Osteoblast (primary cell): ENCODE measurements at places on chromosomes 1 and 21. TPM values are rescaled to one million over a fixed set of nuclear protein-coding genes. Genes with fewer than 3 reads are reported as not detected.

Gene F5
- not detected in 2 replicates for total RNA-seq

DNA sequence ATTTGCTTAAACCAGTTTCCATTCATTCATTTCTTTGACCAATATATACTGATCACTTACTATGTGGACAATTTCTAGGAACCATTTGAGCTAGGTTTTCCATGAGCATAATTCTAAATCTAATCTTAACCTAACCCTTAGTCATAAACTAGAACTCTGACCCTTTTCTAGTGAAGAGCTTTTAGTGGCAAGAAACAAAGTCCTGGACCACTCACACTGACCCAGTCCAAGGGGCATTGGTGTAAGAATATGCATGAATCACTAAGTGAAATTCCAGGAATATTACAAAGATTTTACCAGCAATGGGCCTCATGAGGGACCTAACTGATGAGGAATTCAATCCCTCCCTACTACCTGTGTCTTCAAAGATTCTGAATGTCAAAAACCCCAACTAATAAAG lies 40.6 kb upstream of the SLC2A1 start:
- DNase-seq = peak; percentile 65

DNA sequence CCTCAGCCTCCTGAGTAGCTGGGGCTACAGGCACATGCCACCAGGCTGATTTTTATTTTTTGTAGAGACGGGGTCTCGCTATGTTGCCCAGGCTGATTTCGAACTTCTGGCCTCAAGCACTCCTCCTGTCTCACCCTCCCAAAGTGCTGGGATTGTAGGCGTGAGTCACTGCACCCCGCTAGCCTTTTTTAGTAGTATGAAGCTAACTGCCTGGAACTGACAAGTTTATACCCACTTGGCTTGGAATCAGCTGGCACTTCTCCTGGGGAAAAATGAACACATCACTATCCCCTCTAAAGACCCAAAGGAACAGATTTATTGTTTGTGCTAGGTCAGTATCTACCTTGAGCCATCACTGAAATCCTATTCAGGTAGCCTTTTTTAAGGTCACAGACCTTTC lies 19.0 kb downstream of the TMEM63A start:
- peak; percentile 82 for DNase-seq

GRCh38 chr1:54889132-54889725 lies 2.2 kb upstream of the DHCR24 start:
- DNase-seq = no peak

Gene PTCH2
- total RNA-seq = 0.29 and 0.36 TPM in 2 replicates

DNA sequence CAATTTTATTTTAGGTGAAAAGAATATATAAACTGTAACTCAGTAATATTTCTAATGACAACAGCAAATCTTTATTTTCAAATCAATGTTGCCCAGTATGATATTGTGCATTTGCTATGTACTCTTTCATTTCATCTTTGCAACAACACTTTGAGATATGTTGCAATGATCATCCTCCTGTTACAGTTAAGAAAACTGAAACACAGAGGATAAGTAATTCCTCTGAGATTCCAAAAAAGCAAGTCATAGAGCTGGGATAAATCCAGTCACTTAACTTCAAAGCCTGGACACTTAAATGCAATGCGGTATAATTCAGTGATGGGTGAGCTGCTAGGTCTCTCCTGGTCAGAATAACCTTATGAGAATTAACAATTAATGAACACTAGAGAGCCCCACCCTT lies 48.6 kb upstream of the EXO1 start:
- DNase-seq = peak; percentile 37

Gene SUMO3
- total RNA-seq = 80.7 and 82.8 TPM in 2 replicates

DNA sequence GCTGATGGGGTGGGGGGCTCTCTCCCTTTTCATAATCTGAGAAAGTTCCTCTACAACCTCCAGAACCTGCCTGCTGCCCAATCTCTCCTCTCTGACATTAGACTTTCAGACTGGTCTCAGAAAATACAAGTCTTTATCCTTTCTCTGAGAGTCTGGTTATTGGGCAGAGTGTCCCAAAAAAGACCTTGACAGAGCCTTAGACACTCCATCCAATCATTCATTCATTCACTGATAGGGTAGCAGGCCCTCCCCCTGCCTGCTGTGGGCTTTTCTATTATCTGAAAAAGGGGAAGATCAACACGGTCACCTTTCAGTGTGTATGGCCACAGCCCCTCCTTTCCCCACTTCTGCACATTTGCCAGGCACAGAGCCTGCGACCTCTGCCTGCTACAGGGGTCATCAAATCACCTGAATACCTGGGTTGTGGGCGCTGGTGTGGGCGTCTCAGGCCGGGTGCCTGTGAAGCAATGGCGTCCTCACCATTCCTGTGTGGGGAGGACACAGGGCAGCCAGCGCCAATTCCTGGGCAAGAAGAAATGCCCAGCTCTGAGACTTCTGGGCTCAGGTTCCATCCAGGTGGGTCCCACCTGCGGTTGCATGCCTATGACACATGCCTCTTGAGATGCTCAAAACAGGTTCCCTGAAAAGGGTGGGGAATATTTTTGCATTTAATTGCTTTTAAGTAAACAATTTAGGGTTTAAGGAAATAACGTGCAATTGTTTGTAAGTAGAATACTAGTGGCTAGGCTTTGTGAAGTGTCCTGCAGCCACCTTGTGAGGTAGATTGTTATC lies 52.8 kb downstream of the ELK4 start:
- peak; percentile 41 for DNase-seq

DNA sequence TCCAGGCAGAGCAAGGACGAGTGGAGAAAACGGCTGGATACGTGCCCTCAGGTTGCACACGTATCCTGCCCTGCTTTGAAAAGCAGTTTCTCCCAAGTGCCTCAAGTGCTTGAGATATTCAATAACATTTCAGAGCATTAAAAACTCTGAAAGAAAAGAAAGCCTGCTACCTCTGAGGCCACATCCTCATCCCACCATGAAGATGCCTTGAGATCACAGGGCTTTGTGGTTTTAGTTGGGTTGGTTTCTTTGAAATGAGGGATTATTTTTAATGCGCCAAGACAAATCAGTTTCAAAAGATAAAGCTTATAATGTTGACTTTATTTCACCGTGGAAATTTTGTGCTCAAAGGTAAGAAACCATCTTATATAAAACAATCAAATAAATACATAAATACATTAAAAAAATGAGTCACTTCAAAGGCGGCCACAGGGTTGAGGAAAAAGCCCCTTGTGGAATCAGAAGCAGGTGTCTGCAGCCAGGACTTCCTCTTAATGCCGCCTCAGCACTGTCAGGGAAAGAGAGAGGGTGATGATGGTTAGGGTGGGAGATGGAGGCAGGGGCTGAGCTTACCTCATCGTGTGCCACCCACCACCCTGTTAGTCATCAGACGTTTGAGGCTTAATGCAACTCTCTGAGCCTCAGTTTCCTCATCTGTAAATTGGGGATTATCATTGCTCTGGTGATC lies 1.4 kb downstream of the NPPB start:
- peak; percentile 49 for DNase-seq

Gene ZNF436
- 32.4 and 32.9 TPM in 2 replicates for total RNA-seq

- peak; percentile 90 for DNase-seq
These were observed 650 bp downstream of the PCNX2 start for GRCh38 chr1:233294913-233295236.

DNA sequence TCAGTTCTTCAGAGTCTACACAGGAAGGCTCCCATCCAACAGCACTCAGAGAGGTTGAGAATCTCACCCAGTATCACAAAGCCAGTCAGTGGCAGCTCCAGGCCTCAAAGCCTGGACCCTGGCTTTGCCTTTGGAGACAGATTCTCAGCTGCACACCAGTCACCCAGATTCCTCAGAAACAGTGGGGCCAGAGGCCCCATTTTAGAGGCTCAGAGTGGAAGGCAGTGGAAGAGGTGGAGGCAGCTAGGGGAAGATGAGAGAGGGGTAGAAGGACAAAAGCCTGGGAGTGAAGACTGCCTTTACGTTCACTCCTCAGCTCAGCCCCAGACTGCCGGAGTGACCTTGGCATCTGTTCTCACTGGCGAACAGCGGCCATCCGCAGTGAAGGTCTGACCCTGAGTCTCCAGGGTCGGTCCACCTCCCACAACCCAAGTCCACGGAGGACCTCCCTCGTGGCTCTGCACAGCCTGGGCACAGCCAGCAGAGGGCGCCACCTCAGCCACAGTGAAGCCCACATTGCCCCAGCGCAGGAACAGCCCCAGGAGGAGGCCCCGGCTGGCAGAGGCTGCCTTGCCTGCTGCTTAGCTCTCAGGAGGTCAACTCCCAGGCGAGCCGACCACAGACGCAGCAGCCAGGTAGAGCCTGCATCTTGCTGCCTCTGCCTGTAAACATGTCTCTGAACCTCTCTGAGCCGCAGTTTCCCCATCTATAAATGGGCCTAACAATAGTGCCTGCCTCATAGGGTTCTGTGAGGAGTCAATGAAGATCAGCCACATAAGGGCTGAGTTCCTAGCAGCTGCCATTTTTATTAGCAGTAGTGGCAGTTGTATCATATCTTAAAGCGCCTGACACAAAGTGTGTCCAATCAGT lies 5.9 kb upstream of the FNDC5 start:
- DNase-seq = peak; percentile 97

GRCh38 chr1:25754470-25755181 lies 45.4 kb upstream of the SELENON start:
- DNase-seq = peak; percentile 74

DNA sequence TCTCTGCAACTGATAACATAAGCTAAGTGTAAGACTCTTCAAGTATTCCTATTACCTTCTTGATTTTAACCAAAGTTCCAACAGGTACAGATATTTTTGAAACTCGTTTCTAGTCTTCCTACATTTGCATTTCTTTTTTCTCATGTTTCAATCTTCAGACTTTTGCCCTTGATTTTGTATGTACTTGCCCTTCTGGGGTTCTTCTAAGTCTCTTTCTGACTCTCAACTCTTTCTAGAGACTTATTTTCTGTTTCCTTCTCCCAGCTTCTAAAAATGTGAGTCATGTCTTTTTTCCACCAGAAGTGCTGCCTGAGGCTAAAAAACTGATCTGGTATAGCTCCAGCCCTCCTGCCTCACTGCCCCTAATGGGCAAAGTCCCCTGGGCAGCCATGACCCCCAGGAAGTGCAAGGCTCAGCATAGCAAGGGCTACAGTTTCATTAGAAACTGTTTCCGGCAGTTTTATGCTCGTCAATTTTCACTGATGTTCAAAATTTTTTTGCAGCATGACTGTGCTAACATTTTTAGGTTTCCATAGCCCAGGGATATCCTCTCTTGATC lies 265.9 kb downstream of the SEC16B start:
- no peak for DNase-seq

DNA sequence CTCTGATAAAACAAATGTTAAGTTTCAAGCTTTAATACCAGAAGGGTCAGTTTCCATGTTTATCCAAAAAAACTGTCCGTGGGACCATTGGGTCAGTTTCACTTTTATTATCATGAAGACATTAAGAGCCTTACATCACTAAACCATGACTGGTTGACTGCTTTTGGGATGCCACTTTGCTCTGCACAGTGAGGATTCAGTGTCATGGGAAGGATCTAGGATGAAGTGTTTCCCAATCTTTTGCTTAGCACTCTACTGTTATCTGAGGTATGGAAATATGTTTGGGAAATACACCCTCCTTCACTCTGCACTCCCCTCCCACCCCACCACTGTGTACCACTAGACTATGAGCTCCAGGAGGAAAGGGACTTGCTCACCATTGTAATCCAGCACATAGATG lies 16.3 kb downstream of the RPS6KC1 start:
- peak; percentile 29 for DNase-seq

DNA sequence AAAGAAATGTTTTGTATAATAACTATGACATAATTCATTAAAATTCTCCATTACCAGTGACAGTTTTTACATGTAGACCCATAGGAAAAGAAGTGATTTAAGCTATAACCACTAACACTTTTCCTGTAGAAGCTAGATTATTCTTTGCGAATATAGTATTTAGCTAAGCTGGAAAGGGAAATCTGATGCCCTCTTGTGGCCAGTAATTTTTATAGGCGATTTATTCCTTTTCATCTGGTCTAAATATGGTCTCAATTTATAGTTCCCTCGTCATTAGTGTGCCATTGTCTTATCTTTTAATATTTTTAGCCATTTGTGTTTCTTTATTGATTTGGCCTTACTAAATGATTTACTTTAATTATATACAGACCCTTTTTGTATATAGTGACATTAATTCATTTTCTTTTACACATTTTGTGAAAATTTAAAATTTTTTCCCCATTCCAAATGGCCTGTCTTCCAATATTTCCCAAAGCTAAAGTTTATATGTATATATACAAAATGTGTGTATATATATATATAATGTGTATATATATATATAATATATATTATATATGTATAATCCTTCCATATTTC lies 26.7 kb downstream of the BTG3 start:
- DNase-seq = peak; percentile 78

Gene KRTAP10-5
- not detected in 2 replicates for total RNA-seq

Gene ELAPOR1
- 0.36 and 0.59 TPM in 2 replicates for total RNA-seq

GRCh38 chr1:40389871-40390560 lies 16.5 kb downstream of the SMAP2 start:
- DNase-seq = peak; percentile 79

DNA sequence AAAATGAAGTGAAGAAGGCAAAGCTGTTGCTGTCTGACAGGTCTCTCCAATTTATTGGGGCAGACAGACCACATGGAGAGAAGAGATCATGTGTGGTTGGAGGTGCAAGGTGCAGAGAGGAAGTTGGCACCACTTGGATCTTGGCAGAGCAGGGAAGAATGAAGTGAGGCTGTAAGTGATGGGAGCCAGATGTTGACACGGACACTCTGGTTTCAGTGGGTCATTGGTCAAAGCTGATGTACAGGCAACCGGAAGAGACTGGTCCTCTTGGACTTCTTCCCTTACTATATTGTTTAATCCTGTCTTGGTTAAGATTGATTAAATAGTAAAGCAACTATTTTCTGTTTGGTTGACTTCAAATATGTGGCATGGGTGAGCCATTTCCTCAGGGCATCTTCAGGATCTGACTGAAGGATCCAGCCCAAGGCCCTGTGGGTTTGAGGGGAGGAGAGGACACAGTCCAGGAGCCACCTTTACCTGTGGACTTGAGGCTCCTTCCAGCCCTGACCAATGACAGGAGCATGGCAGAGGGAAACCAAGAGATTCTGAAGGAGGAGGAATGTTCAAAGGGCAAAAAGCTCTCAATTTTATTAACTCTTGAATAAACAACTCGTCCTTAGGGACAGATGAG lies 49.4 kb downstream of the NENF start:
- no peak for DNase-seq

- DNase-seq = peak; percentile 17
These were observed 9.2 kb downstream of the RORC start for GRCh38 chr1:151822404-151822803.

DNA sequence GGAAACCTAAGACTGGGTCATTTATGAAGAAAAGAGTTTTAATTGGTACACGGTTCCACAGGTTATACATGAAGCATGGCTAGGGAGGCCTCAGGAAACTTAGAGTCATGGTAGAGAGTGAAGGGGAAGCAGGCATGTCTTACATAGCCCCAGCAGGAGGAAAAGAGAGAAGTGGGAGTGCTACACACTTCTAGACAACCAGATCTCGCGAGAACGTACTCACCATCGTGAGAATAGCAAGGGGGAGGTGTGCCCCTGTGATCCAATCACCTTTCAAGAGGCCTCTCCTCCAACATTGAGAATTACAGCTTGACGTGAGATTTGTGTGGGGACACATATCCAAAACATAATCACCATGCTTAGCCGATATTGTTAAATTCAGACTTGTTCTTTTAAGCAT lies 62.8 kb downstream of the DYRK1A start:
- no peak for DNase-seq
